ENCODE measurements at places on chromosomes 6 and 20.

- no peak for DNase-seq
These were observed 200.9 kb upstream of the RNF24 start for GRCh38 chr20:4216142-4216735.

DNA sequence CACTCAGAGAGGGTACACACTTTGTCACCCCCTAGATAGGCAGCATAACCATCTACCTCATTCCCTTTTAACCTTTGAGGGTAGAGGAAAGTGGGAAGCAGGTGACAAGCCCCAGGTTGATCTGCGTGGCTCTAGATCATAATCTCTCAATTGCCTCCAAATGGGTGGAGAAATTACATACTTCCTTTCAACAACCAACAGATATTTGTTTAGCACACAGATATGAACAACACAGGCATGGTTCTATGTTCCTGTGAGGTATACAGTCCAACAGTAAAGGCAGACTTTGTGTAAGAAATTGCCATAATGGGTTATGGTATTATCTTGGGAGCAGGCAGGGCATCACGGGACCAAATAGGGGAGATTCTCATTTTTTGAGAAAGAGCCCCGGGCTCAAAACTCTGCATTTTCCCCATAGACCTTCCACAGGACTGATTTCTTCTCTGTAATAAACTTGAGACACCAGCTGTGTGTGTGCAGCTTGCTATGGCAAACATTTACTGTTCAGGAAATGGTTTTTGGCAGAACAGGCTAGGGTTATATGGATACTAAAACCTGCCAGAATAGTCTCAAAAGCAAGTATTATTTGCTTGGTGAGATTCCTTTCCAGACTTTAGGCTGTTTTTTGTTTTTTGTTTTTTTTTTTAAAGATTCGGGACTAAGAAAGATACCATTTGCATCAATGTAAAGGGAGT is 126.2 kb downstream of the CD164 start:
- no peak for DNase-seq

- DNase-seq, result no peak
These were observed 183.7 kb upstream of the JAG1 start for GRCh38 chr20:10857352-10858070.

GRCh38 chr6:72703093-72703492 is 81.2 kb downstream of the KCNQ5 start:
- DNase-seq, result no peak

DNA sequence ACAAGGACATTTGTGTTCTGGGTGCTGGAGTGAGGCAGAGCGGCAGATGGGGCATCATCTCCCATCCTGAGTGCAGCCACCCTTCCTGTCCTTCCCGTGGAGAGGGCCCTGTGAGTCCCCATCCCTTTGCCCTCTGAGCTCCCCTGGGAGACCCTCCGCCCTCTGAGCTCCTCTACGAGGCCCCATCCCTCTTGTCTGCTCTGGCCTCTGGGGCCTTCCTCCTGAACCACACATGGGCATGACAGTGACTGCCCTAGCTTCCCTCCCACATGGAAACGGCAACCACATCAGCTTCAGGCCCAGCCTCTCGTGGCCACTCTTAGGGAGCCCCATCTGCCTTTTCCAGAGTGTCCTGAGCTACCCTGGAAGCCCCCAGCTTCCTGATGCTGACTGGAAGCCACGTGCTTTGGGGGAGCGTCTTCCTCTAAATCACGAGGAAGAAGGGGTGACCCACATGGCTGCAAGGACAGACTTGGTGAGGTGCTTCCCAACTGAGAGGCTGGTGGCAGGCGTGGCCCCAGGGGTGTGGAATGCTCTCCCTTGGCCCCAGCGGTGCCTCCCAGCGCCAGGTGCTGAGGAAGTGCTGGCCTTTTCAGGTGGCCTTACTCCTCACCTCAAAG is 52.6 kb downstream of the GINS1 start:
- no peak for DNase-seq

DNA sequence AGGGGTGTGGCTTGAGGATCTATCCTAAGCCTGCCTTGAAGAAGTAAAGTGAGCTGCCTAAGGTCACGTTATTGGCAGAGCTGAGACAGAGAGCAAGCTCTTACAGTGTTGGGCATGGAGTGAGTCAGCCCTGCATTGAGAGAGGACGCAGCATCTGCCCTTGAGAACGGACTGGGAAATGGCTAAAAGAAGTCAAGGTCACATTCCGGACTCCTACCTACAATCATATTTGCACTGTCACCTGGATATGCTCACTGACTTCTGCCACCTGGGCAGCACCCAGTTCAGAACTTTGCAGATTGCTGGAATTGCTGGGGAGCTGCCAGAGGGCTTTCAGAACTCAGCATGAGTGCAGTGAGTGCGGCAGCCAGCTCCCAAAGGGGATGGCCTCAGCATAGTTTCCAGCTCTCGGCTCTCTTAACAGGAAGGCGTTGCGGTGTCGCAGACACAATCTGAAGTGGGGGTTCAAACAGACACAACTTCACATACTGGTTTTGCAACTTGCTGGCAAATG is 199.3 kb upstream of the SGK1 start:
- DNase-seq, result no peak

- DNase-seq, result no peak
These were observed 246.8 kb downstream of the ARID1B start for GRCh38 chr6:157023958-157024357.

GRCh38 chr6:163133691-163134090 is 280.8 kb upstream of the QKI start:
- no peak for DNase-seq

- no peak for DNase-seq
These were observed 351.9 kb downstream of the COL12A1 start for GRCh38 chr6:74853991-74854390.

- DNase-seq, result no peak
These were observed 21.8 kb upstream of the LRRN4 start for GRCh38 chr20:6075428-6076219.

DNA sequence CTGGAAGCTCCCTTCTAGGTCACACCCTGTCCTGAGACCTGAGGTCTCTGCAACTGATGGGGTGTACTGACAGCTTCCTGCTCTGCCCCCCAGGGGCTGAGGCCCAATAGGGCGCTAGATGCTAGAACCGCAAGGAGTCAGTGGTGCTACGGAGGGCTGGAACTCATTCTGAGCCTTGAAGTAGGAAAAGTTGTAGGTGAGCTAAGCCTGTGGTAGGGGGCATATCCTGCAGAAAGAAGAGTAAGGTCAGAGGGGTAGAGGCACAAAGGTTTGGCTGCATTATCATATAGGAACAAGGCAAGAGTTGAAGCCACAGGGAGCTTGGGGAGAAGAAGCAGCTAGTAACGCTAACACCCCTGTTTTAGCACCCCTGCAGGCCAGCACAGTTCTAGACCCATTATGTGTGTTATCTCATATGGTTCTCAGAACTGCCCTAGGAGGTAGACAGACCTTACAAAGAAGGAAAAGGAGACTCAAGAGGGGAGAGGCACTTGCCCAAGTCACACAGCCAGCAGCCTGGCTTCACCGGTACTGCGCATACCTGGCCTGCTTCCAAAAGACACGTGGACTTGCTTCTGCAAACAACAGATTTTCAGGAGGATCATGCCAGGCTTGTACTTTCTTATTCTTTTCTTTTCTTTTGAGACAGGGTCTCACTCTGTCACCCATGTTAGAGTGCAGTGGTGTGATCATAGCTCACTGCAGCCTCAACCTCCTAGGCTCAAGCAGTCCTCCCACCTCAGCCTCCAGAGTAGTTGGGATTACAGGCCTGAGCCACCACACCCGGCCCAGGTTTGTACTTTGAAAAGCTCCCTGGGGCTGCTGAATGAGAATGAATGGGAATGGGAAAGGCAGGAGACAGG is 156.1 kb downstream of the MRPL14 start:
- DNase-seq, result no peak

DNA sequence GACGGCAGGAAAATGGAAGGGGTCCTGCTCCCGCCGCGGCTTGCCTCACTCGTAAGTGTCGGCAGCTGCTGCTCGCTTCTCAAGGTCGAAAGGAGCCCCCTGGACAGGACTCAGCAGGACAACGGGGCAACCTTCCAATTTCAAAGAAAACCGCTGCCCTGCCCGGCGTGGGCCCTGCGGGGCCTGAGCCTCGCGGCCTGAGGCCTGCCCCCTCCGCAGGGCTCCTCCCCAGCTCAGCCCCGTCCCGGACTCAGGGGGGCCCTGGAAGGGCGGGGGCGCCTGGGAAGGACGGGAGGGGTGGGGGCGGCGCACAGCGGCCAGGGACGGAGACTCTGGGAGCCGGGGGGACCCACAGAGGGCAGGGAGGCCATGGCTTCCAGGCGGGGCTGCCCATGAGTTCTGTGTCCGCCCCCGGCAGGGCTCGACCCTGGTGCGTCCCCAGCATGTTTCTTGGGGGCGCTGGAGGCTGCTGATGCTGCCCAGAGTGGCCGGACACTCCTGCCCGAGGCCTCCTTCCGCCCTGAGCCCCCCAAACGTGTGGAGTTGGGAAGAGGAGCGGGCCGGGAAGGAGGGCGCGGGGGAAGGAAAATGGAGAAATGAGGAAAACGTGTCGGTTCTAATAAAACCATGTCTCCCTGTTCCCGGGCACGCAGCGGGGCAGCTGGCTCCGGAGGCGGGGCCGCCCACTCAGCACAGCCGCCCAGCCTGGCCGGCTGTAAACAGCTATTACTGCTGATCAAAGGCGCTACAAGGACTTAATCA is 114.6 kb downstream of the DLL1 start:
- no peak for DNase-seq

GRCh38 chr6:4853349-4853748 is 77.1 kb downstream of the CDYL start:
- DNase-seq, result no peak

- no peak for DNase-seq
These were observed 208.9 kb upstream of the SNX9 start for GRCh38 chr6:157614026-157614568.

DNA sequence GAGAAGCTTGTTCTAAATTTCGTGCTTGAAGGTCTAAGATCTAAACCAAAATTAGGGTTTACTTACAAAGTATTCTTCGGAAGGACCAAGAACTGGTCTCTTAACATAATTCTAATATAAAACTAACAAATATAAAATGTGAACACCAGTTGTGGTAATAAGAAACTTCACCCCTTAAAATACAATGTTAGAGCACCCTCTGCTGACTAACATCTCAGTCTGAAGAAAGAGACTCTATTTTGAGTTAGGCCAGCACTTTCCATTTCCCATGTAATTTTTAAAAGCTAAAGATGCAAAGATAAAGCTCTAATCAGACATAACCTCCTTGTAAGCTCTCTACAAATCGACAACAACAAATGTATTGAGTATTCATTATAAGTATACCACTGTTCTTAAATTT is 24.6 kb downstream of the ATG5 start:
- peak; percentile 52 for DNase-seq

- DNase-seq, result no peak
These were observed 37.8 kb downstream of the DACT2 start for GRCh38 chr6:168281826-168282225.

GRCh38 chr6:16776394-16777017 is 15.2 kb upstream of the ATXN1 start:
- no peak for DNase-seq

DNA sequence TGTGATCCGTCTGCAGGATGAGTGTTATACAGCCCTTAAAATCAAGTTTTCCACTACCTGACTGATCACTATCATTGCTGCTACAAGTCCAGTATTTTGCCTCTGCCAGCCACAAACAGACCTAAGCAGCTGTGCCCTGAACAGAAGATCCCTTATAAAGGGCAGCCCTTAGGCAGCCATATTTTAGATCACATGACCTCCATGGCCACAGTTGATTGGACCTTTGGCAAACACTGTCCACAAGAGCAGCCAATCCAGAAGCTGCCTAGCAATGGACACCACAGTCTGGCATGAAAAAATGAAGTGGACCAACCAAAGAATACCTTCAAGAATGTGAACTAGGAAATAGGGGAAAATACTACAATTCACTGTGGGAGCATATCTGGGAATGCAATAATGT is 50.8 kb downstream of the MC3R start:
- no peak for DNase-seq

DNA sequence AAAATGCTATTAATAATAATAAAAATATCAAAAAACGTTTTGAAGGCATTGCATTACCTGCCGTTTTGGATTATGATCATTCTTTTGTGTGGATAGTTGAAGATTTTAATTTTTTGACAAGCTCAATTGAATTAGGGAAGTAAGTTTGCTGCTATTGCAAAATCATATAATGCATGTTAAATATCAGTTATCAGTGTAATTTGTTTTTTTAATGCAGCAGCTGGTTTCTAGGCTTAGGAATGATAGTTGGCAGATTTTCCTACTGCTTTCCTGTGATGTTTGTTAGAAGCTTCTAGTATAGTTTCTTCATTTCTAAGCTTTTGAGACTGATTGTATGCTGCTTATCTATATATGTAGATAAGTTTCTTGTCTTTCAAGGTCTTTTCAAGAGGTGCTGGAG is 99.0 kb downstream of the JARID2 start:
- no peak for DNase-seq

GRCh38 chr6:129677620-129678325 is 32.2 kb downstream of the ARHGAP18 start:
- DNase-seq, result no peak

DNA sequence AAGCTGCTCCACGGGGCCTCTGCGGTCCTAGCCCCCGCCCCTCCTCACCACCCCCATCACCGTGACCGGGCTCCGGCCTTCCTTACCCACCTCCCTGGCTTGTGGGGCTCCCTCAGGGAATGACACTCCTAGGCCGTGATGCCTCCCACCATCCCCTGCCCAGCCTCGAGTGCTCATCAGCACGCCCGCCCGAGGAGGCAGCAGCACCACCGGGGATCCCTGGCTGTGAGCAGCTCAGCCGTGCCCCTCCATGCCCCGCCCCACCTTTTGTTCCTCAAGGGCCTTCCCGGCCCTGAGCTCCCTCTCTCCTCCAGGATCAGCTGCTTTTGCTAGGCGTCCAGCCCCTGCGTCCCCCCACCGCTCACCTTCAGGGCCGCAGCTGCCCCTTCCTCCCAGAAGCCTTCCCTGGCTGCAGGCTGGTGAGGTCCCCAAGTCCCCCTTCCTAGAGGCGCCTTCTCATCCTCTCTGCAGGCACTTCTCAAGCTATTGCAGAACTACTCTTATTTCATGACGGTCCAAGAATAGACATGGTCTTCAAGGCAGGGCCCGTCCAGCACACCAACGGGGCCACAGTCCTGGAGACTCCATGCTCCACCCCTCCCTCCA is 3.0 kb downstream of the FNDC11 start:
- no peak for DNase-seq

DNA sequence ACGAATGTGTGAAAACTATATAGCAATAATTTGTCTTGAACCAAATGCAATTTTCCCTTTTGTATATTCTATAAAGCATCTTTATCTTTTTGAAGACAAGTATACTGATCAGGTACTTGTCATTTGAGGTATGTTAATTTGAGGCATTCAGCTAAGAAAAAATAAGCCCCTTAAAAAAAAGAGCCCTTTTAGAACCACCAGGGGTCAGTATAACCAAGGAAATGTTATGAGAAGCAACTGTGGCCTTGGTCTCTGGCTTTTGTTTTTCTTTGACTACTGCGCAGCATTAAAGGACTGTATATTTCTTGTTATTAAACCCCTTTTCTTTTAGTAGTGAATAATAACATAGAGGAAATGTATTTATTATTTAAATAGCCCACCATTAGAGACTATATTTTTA is 43.1 kb downstream of the CD109 start:
- no peak for DNase-seq

- no peak for DNase-seq
These were observed 592.3 kb downstream of the PKHD1 start for GRCh38 chr6:51495096-51495495.

- no peak for DNase-seq
These were observed 196.7 kb upstream of the KCNQ5 start for GRCh38 chr6:72425003-72425681.

- no peak for DNase-seq
These were observed 84.9 kb upstream of the SIM1 start for GRCh38 chr6:100549406-100550167.

GRCh38 chr6:38774929-38775707 is 60.0 kb downstream of the DNAH8 start:
- no peak for DNase-seq

All from CD4-positive, alpha-beta T cell treated with Interleukin-4 for 1 hour (primary cell).